Activated CD8-positive, alpha-beta memory T cell treated with anti-CD3 and anti-CD28 coated beads, Interleukin-2, amount 50 U/mL, for 4 hours (primary cell): ENCODE measurements at places on chromosomes 13 and 19.

- DNase-seq: no peak
Measured at GRCh38 chr19:47792616-47793015, 11.7 kb downstream of the TPRX1 start.

DNA sequence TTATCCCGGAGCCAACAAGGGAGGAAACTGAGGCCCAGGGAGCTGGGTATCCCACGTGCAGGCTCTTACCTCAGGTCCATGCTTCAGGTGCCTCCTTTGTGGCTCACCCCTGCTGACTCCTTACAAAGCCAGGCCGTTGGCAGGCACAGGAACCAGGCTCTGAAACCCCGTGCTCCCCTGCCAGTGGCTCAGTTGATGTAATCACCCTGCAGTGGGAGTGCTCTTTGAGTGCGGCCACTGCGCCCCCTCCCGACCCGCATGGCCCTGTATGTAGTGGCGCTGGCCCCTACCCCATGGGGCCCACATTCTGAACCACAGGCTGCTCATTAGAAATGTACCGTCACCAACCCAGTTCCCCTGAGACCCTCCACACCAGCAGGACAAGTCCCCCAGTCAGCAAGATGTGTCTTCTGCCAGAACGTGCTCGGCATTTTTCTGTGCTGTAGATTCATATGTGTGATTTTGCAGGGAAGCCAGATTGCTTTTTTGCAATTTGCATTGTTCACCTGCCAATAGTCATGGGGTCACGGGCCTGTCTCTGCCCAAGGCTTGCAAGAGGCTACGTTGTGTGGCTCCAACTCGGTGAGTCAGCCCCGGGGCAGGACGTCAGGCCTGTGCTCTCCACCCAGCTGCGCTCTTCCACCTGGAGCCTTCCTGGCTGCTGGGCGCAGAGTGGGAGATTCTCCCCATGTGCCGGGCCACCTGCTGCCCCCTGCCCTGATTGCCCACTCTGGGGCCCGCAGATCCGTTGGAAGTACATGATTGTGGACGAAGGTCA lies 60.3 kb downstream of the SMARCA4 start:
- no peak for DNase-seq

GRCh38 chr19:17391371-17392151 lies 2.4 kb downstream of the CCDC194 start:
- DNase-seq: no peak

- DNase-seq: no peak
Measured at GRCh38 chr19:16441661-16442162, 30.1 kb downstream of the EPS15L1 start.

- no peak for DNase-seq
Measured at GRCh38 chr13:105412171-105412570, 1123.3 kb downstream of the EFNB2 start.

DNA sequence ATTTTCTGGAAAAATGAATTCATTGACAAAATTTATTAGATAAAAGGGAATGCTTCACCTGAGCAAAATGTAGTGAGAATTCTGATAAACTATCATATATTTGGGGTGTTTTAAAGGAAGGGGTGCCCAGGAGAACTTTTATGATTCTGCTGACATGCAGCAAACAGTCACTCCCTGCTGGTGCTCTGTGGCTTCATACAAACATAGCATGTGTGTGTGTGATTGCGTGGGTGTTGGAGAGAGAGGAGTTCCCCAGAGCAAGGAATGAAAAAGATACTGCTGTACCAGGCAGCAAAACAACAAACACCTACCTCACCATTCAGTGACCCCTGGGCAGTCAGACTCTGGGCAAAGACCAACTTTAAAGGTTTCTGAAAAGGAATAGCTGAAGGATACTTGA lies 546.7 kb downstream of the RFC3 start:
- DNase-seq: no peak

DNA sequence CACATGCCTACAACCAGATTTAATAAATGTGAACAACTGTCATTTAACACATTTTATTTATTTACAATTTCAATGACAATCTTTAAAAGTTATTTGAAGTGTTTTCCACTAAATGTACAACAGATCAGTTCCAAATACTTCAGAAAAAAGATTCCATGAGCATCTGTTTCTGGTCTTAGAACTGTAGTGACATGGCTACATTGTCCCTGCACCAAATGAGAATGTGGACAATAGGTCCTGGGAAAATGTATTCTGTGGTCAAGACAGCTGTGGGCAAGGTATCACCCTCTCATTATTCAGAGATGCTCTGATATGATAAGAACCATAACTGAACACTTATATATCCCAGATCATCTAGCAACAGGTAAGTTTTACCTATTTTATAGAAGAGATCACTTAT lies 43.7 kb downstream of the ELF1 start:
- no peak for DNase-seq

DNA sequence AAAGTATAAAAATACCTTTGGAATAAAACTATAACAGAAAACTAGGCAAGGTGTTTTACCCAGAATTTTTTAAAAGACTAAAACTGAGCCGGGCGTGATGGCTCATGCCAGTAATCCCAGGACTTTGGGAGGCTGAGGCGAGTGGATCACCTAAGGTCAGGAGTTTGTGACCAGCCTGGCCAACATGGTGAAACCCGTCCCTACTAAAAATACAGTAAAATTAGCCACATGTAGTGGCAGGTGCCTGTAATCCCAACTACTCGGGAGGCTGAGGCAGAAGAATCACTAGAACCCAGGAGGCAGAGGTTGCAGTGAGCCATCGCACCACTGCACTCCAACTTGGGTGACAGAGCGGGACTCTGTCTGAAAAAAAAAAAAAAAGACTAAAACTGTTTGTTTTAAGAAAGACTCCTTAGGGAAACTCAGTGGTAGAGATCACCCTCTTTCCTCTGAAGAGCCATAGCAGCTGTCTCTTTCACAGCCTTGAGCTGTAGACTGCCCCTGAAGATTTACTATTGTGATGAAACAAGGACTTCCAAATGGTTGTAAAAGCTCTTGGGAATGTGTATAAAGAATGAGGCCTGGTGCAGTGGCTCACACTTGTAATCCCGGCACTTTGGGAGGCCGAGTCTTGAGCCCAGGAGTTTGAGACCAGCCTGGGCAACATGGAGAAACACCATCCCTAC lies 14.7 kb upstream of the KCTD4 start:
- no peak for DNase-seq

- no peak for DNase-seq
Measured at GRCh38 chr13:44818428-44818827, 170.8 kb downstream of the NUFIP1 start.

DNA sequence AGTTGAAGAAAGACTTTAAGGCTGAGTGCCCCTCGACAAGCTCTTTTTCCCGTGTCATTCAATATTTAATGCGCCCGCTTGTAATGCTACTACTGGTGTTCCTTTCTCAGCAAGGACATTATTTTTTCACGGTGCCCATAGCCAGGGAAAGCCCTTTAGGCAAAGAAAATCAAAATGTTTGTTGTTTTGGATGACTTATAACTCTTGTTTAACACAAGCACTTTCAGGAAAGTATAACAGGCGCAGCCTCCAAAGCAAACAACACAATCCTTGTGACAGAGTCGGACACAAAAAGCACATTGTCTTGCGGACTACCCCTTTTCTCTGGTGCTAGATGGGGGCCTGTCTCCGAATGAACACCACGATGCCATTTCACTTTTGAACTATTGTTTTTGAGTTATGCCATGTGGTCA lies 12.4 kb downstream of the ZIC5 start:
- DNase-seq: no peak

GRCh38 chr19:19775891-19776205 lies 42.9 kb upstream of the ZNF14 start:
- DNase-seq: no peak

GRCh38 chr19:8499048-8499833 lies 3.2 kb downstream of the PRAM1 start:
- no peak for DNase-seq

GRCh38 chr13:43805681-43806128 lies 18.9 kb upstream of the ENOX1 start:
- no peak for DNase-seq

DNA sequence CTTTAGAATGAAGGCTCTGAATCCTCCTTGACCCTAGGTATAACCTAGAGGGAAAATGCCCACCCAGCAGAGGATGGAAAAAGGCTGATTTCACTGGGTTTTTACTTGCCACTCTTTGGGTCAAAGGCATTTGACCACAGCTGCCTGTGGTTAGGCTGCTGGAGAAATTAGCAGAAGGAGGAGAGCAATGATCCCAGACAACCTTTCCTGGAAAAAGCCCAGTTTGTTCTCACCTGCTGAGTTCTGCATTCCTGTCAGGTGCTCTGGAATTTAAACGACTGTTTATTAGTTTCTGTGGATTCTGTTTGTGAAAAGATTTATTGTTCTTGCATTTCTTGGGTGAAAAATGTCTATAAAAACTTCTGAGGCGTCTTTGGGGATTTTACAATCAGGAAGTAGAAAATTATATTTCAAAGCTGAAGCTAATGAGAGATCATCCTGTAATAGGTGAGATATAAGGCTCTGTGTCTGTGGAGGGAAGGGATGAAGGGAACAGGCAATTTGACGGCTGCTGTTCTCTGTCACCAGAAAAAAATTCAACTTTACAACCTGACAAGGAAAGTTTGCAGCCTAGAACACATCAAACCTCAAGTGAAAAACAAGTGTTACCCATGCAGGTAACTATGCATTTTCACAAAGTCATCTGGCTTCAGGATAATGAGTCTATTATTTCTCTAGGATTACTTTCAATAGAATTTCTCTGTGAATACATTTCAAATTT lies 519.7 kb downstream of the DIAPH3 start:
- no peak for DNase-seq

DNA sequence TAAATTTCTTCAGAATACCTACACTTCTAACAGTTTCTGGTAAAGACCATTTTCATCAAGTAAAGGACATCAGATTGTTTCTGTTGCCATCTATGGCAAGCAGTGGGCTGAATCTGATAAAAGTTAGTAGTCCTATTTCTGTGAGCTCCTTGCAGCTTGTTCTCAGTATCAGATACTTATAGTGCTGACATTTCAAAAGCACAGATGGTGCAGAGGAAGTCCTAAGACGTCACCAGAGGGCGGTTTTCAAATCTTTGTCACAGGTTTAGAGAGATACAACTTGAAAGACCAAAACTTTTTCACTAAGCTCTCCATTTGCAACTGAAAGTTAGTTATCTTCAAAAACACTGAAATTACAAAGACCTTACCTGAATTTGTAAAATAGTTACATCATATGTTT lies 719.8 kb downstream of the SLITRK1 start:
- DNase-seq: no peak

GRCh38 chr13:24724714-24725113 lies 39.3 kb upstream of the RNF17 start:
- DNase-seq: no peak

DNA sequence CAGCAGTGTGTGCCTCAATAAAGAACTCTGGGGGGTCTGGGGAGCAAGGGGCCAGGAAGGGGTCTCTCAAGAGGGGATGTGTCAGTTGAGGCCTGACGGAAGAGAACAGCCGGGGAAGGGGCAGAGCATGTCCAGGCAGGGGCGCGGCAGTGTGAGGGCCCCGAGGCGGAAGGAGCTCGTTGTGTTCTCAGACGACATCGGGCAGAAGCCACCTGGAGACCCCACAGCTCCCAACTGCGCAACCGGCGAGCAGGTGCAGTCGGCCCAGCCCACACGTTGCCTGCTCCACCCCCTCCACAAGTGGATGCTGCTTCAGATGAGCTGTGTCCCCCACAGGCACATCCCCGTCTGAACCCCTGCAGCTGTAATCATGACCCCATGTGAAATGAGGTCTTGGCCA lies 4.9 kb downstream of the CACTIN start:
- no peak for DNase-seq

- no peak for DNase-seq
Measured at GRCh38 chr13:63540061-63540460, 2124.4 kb upstream of the PCDH20 start.

GRCh38 chr13:48527955-48528354 lies 4.9 kb downstream of the RCBTB2 start:
- DNase-seq: no peak

DNA sequence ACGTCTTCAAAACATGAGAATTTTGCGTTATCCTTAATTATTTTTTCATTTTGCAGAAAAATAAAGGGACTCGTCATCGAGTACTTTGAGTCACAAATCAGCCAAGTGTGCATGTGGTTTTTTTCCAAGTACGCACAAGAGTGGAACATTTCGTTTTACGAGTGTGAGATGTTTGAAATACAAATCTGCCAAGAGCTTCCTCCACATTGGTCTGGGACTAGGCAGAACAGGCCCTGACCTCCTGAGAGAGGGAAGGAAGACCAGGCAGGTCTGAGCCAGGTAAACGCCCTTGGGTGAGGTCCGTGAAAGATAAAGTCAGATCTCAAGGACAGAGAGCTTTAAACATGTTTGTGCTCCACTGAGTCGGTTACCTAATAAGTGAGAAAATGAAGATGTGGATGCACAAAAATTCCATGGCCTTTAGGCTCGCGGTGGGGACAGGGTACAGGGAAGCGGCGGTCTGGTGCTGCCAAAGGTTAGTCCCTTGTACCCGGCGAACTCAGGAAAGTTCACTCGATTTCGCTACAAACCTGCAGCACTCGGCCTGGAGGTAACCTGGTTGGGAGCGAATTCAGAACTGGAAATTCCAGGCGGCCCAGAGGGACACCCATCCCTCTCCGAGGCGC lies 473 bp upstream of the ITM2B start:
- no peak for DNase-seq

DNA sequence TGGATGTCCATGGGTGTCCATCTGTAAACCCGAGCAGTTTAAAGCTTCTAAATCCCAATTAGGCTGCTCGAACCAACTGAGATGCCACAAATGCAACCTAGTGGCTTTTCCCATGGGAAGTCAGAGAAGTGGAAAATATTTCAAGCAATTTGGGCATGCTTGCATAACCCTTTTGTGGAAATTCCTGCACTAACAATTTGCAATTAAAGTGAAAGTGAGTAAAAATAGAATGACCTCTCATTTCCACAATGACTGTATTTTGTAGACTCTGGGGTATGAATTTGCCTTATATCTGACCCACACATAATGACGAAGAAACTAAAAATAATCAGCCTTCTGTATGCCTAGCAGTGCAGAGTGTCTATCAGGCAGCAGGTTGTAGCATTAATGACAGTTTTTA lies 91.8 kb upstream of the TSC22D1 start:
- no peak for DNase-seq

- no peak for DNase-seq
Measured at GRCh38 chr13:70502944-70503343, 394.7 kb upstream of the KLHL1 start.

DNA sequence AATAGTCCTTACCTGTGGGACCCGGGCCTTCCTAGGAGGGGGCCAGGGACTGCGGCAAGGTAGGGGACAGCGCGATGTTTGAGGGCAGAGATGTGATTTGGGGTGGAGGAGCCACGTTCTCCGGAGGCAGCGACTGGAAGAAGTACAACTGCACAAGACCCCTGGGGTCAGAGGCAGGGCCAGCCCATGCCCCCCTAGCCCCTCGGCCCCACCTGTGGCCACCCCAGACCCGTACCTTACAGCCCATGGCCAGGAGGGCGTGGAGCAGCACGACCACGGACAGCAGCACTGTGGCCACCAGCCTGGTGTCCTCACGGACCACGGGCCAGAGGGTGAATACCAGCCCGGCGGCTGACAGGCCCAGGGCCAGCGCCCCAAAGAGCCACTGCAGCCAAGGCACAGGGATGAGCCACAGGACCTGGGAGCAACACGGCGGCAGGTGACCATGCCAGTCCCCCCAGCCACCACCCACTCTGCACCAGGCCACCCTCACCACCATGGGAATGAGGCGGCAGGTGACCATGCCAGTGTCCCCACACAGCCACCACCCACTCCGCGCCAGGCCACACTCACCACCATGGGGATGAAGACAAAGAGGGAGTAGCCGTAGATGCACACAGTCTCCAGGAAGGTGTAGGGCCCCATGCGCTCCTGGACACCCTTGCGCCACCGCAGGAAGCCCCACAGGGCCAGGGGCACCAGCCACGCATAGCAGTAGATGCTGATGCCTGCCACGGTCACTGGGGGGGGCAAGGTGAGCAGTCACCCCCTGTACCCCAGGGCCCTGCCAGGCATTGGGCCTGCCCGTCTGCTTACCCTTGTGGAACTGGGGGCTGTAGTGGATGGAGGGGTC lies 5.0 kb downstream of the YIPF2 start:
- DNase-seq: peak; percentile 15
